Eye (tissue), 1 donor: ENCODE measurements at places on chromosomes 7 and 10.
A peak's percentile ranks its signal among the peaks of the same experiment; 100 is the strongest.

- peak; percentile 91 for DNase-seq
Observed at GRCh38 chr7:130490311-130490791, 1.5 kb upstream of the MEST start.

GRCh38 chr7:12110425-12110824, 100.7 kb upstream of the TMEM106B start:
- no peak for DNase-seq

- DNase-seq, result peak; percentile 74
Observed at GRCh38 chr7:79176859-79177477, 276.5 kb downstream of the MAGI2 start.

DNA sequence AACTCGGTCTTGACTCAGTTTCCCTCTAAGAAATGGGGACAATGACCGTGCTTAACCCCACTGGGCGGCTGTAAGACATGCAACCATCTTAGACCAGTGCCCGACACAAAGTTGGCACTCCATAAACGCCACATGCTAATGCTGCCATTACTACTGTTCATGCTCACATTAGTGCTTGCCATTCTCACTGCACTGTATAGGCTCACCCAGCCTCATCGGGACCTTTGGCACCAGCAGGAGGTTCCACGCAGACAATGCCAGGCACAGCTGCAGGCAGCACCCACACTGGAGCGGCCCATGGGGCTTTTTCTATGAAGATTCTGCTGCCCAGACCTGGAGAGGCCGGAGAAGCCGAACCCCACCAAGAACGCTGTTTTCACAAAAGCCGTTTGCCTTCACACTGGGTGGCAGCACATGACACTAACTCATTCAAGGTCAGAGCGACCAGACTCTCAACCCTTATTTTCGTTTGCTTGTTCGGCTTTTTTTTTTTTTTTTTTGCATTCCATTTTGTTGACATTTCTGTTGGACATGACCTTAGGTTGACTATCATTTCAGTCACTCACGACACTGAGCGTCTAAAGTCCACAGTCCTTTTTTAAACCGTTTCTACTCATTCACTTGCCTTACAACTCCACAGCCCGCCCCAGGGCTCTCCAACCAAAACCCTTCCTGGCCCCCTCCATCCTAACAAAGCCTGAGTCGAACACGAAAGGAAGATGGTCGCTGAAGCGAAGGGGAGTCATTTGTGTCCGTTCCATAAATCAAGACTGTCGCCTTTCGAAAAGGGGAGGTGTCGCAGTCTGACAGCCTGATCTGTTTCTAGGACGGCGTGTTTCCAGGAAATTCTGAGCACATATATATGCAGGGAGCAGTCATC, 124.4 kb upstream of the RNF32 start:
- no peak for DNase-seq

DNA sequence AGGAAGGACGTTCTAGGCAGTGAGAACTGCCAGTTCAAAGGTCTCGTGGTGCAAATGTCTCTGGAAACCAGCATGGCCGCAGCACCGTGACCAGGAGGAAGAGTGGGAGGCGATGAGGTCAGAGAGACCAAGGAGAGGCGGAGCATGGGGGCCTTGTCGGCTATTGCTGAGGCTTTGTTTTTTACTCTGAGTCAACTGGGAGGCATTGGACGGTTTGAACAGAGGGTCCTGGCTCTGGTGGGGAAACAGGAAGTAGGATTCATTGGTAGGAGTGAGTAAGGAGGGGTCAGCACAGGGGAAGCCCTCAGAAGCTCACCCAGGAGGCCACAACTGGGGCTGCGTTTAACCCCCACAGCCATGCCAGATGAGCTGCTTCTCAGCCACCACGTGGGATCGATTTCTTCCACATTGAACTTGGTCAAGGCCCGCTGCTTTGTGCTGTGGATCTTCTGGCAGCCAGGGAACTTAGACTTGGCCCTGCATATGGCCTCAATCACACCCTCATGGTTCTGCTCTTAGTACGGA, 22.2 kb upstream of the SH2B2 start:
- no peak for DNase-seq

DNA sequence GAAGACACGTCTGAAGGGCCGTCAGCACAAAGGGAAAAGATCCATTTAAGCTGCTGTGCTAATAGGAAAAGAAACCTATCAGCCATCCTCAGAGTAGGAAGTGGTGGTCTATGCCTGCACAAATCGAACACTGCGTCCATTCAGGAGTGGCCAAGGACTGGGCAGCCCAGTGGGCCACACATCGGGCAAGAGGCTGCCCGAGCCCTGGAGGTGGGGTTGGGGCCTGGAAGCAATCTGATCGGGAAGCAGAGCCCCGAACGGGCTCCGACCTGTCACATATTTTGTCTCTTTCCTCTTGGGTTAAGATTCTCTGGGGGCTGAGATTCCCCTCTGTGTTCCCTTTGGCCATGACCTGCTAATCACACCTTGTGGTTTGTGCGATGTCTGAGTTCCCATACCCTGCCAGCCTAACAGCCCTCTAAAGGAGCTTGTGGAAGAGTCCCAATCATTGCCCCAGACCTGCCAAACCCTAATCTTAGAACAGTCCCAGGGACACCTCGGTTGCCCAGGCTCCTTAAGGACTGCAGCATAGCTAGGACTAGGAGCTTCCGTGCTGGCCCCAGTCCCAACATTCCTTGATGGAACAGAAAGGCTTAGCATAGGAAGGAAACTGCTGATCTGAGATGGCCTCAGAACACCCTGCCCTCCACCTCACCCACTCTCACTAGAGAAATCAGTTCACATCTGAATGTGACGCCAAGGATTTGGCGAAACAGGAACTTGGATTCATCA, 77.9 kb upstream of the SAMD8 start:
- no peak for DNase-seq

DNA sequence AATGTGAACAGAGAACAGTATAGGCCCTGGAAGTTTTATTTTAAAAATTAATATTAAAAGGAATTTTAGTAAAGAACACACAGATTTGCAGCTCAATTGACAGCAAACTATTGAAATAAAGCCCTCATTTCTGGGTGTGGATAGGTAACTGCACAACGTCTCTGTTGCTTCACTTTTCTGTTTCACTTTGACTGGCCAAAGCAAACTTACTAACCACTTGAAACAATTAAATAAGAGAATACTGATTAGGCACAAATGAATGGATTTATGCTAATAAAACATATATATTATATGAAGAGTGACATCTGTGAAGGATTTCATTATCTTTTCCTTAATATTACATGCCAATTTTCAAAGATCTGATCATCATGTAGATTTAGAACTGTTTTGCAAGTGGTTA, 11.9 kb downstream of the ZNF804B start:
- DNase-seq, result no peak

- peak; percentile 34 for DNase-seq
Observed at GRCh38 chr10:95404462-95404858, 113.7 kb upstream of the PDLIM1 start.

DNA sequence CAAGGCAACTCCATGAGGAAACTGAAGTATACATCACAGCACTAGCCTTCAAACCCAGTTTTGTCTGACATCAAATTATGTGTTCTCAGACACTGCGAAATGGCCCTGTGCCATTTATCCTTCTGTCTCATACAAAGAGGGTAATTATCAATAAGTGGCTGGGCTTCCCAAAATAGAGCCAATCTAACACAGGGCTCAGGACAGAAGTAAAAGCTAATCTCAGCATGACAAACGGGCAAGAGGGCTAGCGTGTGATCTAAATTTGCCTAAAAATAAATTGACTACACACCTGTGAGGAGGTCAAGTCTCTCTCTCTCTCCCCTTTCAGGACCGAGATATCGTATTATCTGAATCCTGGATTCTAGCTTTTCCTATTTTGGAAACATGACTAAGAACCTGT, 67.2 kb downstream of the DGKB start:
- no peak for DNase-seq

GRCh38 chr10:29757551-29758297, 123.0 kb upstream of the SVIL start:
- DNase-seq, result no peak

DNA sequence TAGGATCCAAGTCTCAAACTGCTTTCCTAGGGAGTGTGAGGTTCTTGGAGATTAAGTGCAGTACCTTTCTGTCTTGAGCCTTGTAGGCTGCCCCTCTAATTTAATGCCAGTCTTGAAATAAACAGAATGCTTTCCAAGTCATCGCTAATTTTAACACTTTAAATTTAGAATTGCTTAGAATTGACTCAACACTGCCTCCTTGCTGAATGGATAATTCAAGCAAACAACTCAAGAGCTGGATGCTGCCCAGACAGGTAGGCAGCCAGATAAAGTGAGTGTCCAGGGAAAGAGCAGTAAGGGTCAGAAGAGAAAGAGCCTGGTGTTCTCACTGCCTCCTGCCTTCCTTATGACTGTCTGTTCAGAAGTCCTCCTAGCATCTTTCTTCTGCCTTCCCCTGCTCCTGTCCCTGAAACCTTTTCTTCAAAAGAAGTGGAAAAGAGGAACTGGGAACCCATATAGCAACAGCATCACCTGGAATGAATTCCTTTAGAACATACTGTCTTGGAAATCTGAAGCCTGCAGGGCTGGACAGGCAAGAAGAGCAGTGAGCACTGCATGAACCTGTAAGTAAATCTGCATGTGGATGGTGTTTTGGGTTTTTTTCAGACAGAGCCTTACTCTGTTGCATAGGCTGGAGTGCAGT, 3.1 kb upstream of the GOT1 start:
- DNase-seq, result no peak
